ENCODE measurements at places on chromosomes 2 and 18.

DNA sequence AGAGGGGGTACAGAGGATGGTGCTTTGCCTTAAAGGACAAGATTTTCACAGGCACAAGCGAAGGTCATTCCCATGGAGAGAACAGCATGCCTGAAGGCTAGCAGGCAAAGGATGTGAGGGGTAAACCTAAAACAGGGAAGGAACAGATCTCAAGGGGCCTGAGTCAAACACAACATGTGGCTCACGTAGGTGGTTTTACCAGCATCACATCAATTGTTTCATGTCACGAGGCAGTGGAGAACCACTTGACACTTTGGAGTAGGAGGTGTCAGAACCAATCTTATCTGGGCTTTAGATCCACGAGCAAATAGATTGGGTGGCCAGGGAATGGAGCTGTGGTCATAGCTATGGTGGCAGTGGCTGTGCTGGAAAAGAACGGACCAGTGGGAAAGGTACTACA is 8.4 kb downstream of the COX5B start:
- DNase-seq: no peak

- no peak for DNase-seq
Measured at GRCh38 chr2:127901339-127902056, 15.7 kb upstream of the AMMECR1L start.

DNA sequence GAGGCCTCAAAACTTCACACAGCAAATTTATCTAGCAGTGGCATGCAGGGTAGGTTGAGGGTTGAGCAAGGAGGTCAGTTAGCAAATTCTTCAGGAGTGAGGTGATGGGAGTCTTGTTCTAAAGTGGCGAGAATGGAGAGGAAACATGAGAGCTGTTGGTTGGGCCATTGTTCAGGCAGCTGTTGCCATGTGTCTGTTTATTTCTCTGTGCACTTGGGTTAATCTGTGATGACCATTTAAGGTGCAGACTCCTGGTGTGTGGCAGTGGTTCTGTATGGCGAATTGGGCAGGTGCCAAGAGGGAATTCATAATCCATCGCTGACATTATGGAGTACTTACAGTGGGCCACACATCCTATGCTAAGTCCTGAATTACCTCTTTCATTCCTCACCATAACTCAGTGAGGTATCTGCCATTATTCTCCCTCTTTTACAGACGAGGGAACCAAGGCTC is 30.4 kb downstream of the TMEM178A start:
- peak; percentile 69 for DNase-seq

DNA sequence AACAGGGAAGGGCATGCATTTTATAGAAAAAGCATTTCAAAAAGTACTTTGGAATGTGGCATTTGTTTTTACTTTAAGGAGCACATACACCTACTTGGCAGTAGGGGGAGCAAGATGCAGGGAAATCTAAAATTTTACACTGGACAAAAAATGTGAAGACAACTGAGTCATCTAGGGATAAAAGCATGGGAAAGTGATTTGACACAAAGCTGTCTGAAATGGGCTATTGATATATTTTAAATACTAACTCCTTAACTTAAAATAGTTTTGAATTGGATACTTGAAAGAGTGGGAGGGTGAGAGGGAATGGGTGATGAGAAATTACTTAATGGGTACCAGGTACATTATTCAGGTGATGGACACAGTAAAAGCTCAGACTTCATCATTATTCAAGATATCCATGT is 15.8 kb downstream of the TMEM200C start:
- DNase-seq: peak; percentile 17

- peak; percentile 63 for DNase-seq
Measured at GRCh38 chr2:3483227-3483985, 35.9 kb downstream of the ADI1 start.

DNA sequence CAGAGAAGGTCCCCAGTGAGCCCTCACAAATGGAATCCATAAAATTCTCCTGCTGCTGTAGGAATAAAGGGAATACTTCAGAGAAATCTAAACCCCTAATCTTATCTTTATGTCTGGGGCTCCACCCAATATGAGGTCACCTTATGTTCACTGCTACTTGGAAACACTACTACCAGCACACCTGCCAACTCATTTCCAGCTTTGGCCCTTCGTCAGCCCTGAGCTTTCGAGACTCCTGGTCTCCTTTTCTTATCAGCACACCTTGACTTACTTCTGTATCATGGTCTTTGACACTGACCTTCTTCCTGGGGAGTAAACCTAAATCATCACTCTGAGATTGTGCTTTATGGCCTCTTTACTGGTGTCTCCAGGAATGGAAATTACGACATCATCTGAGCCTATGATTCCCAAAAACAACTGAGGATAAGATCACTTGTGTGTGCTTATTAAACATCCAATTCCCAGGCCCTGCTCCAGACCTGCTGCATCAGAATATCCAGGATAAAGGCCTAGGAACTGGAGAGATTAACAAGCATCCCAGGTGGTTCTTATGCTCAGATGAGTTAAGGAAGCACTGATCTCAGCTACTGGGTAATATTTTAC is 22.2 kb upstream of the ASNSD1 start:
- DNase-seq: no peak
